ENCODE measurements at places on chromosomes 12 and 14.

DNA sequence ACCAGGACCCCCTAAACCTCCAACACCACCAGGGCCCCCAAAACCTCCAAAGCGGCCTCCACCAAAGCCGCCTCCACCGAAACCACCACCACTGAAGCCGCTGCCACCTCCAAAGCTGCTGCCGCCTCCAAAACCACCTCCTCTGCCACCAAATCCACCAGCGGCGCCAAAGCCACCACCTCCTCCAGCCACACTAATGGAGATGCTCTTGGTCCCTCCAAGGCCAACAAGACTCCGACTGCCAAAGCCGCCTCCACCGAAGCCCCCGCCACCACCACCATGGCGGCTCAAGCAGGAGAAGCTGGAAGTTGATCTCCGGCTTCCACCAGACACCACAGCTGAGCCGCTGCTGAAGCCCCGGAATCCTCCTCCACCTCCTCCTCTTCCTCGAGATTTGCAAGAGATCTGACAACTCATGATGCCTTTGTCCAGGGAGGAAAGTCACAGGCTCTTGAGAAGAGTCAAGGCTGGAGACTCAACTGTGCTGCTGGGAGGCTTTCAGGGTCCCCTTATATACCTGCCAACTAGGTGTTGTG lies at the start of gene KRT2:
TSS of gene KRT2 (minus strand) at position 486 of the 536 bp plus-strand sequence. CDS start at position 417, 69 bp downstream.
- no peak for DNase-seq

GRCh38 chr12:75812271-75813018 lies 219.1 kb downstream of the PHLDA1 start:
- no peak for DNase-seq

GRCh38 chr12:108833355-108833733 lies 24.0 kb downstream of the SSH1 start:
- peak; percentile 49 for DNase-seq

- DNase-seq = no peak
These were observed 157.9 kb downstream of the PELI2 start for GRCh38 chr14:56276108-56276507.

DNA sequence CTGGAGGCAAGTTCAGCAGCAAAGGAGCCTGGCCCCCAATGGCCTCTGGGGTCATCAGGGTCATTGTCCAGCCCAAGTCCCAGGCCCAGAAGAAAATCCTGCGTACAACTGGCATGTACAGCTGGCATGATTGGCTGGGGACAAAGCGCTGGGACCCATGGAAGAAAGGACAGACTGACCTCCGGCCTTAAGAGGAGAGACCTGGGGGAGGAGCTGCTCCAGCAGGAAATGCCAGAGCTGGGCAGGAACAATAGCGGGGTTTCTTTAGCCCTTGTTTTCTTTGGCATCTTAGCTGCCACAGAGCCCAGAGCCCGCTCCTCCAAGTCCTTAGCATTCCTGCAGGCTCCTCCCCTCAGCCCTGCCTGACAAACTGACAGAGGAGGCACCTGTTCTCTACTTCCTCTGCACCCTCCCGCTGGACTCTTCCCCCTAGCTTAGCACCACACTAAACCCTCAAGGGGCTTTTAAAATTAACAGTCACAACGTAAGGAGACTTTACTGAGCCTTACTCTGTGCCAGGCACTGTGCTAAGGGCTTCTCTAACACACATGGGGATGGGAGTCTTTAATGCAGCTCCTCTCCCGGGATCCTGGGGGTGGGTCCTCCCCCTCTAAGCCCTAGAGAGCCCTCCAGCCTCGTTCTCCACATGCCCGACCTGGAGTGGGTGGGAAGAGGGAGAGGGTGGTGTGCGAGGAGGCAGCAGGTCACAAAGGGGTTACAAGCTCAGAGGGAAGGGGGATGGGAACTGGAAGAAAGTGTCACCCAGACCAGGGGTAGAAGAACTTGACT lies 1.8 kb upstream of the AQP5 start:
- DNase-seq = peak; percentile 84

DNA sequence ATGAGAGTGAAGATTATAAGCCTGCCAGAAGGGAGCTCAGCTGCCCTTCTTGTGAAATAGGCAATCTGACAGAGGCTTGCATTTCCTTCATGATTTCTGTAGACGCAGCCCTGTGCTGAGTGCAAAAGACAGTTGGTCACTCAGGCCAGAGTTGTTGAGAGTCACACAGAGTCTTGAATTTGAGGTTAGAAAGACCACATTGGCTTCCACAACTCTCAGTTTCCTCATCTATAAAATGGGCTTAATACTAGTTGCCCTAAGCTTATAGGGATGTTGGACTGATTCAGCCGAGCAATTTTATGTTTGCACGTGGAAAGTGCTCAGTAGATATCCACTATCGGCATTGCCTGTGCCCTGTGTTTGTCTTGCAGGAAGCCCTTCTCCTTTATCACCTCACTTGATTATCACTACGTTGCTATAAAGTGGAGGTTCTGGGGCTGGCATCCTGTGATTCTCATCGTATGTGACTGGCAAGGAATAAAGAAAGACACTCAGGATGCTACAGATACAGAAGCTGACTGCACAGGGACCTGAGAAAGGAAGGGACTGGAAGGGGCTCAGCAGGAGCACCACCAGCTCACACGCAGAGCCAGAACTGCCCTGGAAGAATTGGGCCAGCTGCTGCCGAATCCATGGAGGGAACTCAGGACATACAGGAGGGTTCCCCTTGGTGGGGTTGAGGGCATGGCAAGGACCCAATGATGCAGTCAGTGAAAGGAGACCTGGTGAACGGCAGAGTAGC lies 19.8 kb upstream of the SERPINA4 start:
- no peak for DNase-seq

- no peak for DNase-seq
These were observed 70.1 kb upstream of the PLXNC1 start for GRCh38 chr12:94078138-94078723.

DNA sequence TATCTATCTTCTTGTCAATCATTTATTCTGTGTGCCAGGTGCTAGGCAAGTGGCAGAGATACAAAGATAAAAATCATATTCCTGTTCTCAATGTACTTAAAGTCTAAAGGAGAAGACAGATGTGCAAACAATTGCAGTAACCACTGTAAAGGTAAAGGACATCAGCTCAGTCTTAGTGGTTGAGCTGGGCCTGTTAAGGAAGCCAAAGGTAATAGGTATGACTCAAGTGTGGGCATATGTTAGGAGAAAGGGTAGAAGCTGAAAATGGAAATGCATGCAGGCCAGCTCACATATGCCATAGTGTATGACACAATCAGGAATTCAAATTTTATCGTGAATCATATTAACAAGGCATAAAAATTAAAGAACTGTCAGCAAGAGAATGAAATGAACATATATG lies 49.8 kb downstream of the FAR2 start:
- no peak for DNase-seq

- DNase-seq = no peak
These were observed 21.3 kb downstream of the PRKD1 start for GRCh38 chr14:29906256-29906870.

DNA sequence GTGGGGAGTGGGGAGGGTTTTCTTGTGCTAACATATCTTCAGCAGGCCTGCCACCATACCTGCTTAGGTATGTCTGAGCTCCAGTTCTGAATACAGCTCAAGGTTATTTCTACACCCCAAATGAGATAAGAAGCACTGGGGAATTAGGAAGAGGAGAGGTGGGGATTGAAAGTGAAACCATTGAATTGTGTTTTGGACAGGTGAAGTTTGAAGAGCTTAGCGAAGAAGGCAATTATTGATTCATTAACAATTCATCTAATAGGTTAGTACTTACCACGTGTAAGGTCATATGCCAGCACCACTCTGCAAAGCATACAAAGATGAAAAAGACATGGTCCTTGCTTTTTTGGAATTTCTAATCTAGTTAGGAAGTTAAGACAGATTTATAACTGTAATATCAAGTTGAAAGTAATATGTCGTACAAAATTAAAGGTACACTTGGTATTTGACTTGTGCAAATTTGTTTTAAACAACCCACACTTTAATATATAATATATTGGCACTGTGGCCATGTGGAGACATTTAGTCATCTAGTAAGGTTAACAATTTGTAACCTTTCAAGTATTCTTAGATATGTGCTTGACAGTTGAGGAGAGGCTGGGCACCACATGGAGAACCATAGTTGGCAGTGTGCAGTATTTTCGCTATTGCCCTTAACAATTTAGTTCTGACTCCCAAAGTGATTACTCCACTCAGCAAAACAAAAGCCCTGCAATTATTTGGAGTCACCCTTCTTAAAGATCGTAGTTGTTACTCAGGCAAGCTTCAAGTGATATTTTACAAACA lies 3.6 kb downstream of the SMCO3 start:
- DNase-seq = no peak

DNA sequence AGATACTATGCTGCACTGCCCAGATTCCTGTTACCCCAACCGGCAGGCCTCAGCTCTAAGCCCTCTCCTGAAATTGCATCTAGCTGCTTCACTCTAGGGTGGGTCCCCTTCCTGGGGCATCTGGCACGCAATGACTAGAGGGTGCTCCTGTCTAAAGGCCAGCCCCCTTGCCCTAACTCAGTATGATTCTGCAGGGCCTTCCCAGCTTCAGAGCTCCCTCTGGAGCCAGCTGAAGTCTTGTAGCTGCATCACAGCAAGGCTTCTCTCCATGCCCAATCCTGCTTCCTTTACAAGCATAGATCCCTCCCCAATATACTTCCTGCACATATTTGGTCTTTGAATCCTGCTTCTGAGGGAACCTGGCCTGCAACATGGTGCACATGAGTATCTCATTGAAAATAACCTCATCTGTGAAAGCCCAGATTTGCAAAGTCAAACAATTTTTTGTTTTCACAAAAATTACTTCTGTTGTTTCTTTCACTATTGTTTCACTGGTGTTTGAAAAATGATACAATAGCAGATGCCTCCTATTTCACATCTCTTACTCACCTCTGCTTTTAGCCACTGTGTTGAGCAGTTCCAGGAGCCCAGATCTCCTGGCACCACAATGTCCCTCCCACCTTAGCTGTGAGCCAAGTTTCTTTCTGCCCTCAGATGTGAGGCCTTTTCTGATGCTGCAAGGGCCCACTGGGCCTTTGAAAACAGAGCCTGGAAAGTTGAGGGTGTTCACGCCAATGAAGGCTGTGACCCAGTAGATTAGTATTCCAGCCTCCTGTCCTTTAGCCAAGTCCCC lies 169.5 kb upstream of the EGLN3 start:
- no peak for DNase-seq

DNA sequence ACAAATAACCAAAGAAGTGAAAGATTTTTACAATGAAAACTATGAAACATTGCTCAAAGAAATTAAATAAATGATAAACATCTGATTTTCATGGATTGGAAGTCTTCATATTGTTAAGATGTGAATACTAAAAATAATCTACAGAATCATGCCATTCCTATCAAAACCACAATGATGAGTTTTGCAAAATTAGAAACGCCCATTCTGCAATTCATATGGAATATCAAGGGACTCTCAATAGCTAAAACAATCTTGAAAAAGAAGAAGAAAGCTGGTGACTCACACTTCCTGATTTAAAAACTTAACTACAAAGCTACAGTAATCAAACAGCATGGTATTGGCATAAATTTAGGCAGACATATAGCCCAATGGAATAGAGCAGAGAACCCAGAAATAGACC lies 40.2 kb upstream of the CCT2 start:
- no peak for DNase-seq

DNA sequence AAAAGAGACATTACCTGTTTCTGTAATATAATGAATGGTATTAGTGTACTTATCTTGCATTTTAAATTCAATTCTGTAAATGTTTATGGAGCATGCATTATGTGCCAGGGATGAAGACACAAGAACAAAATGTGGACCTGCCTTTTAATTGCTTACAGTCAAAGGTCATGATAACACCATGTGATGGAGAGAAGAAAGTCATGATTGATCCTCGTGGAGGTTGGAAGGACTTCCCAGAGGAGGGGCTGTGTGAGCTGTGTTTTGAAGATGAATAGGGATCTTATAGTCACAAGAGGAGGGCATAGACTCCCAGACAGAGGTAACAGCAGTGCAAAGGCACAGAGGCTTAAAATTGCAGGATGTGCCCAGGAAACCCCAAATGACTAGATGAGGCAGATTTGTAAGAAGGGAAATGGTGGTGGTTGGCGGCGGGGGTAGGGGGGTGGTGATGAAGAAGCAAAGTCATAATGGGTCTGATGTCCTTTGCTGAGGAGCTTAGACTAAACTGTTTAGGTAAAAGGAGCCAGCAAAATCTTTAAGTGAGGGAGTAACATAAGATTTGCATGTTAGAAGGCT lies 151.5 kb downstream of the PRKCH start:
- DNase-seq = no peak
